ENCODE measurements at places on chromosomes 1 and 21.

DNA sequence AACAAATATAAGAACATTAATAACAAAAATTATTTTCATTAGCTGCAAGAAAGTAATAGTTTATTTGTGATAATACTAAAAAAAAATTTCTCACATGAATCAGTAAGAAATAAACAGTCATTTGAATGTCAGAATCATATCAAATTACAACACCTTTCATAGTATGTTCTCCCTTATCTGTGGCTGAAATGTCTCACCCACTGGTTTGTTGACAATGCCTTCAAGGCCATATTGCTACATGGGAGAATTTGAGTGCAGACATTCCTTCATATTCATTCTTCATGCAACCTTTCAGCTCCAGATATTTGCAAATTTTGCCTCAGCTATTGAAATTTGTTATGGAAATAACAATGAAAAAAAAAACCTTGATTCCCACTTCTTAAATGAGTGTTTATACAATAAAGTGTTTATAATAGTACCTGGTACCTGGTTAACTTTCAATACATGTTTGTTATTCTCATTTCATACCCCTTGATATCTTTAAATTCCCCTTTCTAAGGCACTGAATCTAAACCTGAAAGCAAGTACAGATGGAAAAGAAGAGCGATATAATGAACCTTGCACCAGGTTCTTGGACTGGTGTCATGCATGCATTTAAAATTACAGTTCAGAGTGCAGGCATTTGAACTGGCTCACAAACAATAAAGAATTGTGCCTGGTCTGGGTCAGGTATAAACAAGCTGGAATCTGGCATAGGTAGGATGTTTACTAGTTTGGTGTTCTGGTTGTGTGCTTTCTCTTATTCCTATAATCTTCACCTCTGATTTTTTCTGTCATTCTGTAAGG lies 242.2 kb upstream of the ADGRL2 start:
- no peak for DNase-seq

- no peak for DNase-seq
Measured at GRCh38 chr1:70360321-70360720, 5.8 kb upstream of the ANKRD13C start.

- DNase-seq, result no peak
Measured at GRCh38 chr1:203555076-203555475, 61.1 kb downstream of the OPTC start.

DNA sequence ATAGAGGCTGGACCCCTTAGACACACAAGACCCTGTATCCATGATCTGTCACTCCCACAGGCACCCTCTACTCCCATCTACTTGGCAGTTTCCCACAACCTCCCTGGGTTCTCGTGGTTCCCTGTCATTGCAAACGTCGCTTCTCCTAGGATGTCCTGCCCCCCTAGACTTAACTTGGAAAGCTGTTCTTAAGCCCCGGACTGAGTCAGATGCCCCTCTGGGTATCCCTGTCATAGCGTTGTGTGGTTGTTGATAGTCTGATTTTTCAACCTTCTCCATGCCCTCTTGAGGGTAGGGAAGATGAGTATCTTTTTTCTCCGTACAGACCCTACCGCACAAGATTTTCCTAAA lies 11.8 kb downstream of the RCC1 start:
- DNase-seq, result no peak

DNA sequence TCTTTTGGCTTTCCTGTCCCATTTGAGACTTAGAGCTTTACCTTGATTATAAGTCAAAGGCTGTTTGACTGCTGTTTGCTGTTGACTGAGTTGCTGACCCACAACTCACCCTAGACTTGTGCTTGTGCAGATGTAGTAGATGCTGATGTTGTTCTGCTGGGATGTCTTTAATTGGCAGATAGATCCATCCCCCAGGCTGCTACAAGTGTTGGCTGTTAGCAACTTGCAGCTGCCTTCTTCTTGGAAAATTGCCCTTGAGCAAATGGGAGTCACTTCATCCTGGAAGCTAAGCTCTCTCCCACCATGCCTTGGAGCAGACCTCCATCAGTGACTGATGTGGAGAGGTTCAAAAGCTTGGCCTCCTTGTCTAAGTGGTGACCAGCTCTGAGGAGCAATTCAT lies 139.3 kb upstream of the KIAA0040 start:
- no peak for DNase-seq

DNA sequence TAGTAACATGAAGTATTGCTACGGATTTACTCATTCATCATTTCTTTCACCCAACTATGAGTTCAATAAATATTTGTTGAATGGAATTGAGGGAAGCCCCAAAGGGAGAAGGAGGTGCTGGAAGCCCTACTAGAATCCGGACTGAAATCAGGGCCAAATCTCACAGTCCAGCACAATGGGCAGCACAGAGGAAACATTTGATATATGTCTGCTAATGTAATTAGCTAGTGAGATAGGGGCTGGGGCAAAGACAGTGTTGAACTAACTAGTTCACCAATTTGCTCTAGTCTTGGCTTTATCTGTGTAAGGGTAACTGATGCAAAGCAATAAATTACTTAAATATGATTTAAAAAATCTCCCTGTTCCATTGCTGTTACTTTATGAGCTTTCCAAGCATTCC lies 26.1 kb upstream of the SLC30A1 start:
- DNase-seq, result no peak

- no peak for DNase-seq
Measured at GRCh38 chr1:152761609-152762213, 3.9 kb downstream of the KPRP start.

- no peak for DNase-seq
Measured at GRCh38 chr1:47224676-47225399, 7.2 kb downstream of the TAL1 start.

DNA sequence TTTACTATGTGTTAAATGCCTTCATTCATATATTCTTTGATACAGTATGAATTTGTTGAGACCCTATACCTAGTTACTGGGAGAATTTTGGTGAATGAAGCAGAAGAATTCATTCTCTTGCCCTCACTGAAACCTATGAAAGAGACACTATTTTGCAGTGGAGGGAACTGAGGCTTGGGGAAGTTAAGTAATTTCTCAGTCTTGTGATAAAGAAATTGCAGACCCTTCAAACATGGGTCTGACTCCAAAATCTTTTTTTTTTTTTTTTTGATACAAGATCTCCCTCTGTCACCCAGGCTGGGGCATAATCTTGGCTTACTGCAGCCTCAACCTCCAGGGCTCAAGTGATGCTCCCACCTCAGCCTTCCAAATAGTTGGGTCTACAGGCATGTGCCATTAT lies 132.1 kb downstream of the DNM3 start:
- no peak for DNase-seq

- no peak for DNase-seq
Measured at GRCh38 chr1:92544756-92545165, 58.0 kb upstream of the GFI1 start.

- no peak for DNase-seq
Measured at GRCh38 chr1:35029761-35030160, 2.0 kb downstream of the ZMYM6 start.

DNA sequence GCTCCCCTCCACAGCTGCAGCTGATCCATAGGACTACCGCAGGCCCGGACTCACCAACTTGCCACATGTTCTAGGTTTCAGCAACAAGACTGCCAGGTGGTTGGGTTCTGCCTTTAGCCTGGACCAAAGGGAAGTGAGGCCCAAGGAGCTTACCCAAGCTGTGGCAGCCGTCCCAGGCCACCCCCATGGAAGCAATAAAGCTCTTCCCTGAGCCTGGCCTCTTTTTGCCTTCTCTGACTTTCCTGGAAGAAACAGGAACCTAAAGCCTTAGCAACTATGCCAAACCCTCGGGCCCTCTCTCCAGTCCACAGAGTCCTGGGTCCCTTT lies 2.7 kb upstream of the ARTN start:
- no peak for DNase-seq

- no peak for DNase-seq
Measured at GRCh38 chr1:198734323-198735008, 95.6 kb downstream of the PTPRC start.

DNA sequence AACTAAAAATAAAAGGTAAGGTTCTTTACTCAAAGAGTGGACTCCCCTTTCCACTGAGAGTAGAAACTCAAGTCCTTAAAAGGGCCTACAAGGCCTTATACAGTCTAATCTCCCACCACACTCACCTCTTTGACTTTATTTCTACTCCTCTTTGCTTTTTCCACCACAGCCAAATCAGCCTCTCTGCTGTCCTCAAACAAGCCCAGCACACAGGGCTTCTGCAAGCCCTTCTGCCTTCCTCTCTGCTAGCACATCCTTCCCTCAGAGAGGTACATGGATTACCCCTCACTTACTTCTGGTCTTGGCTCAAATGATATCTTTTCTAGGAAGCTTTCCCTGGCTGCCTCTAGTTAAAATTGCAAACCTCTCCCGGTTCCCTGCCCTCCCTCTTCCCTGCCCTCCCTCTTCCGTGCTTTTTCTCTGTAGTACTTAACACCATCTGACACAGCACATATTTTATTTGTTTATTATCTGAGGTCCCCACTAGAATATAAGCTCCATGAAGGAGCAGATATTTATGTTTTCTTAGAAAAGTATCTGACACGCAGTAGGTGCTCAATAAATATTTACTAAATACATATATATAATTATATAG lies 1.7 kb downstream of the LYST start:
- DNase-seq, result no peak

- DNase-seq, result no peak
Measured at GRCh38 chr1:184447651-184448185, 60.9 kb downstream of the C1orf21 start.

DNA sequence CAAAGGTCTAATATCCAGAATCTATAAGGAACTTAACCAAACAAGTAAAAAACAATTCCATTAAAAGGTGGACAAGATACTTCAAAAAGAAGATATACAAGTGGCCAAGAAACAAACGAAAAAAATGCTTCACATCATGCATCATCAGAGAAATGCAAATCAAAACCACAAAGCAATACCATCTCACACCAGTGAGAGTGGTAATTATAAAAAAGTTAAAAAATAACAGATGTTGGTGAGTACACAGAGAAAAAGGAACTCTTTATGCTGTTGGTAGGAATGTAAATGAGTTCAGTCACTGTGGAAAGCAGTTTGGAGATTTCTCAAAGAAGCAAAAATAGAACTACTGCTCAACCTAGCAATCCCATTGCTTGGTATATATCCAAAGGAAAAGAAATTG lies 218.6 kb downstream of the SLC44A5 start:
- DNase-seq, result no peak

DNA sequence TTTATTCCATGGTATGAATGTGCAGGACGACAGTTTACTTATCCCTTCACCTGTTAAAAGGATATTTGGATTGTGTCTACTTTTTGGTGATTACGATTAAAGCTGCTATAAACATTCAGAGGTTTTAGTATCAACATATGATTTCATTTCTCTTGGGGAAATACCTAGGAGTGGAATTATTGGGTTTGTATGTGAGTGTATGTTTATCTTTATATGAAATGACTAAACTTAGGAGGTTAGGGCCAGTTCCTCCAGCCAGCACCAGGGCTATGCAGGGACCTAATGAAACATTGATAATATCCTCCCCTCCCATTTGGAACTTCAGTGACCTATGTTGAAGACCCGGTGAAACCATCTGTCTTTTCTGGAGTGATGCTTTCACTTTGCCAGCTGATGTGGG lies 13.8 kb downstream of the TMEM51 start:
- no peak for DNase-seq

DNA sequence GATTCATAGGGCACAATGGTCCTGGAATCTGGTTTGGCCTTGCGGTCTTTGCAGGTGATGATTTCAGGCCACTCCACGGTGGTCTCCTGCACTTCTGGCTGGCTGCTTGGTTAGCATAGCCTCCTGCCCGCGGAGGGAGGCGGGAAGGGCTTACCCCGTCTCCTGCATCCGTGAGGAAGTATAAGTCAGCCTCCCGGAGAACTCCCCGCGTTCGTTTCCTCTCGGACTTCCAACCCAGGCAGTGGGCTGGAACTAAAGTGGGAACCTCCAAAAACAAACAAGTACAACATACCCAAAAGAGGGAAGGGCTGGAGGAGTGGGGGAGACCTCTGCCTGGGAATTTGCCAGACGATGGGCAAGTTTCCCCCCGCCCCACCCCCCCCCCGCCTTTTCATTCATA lies 939 bp upstream of the CCN1 start:
- DNase-seq, result no peak

- no peak for DNase-seq
Measured at GRCh38 chr1:232980986-232981560, 30.7 kb downstream of the NTPCR start.

- no peak for DNase-seq
Measured at GRCh38 chr21:39849014-39849655, 18.1 kb upstream of the PCP4 start.

GRCh38 chr1:48019714-48020315 lies 22.6 kb upstream of the TRABD2B start:
- no peak for DNase-seq

DNA sequence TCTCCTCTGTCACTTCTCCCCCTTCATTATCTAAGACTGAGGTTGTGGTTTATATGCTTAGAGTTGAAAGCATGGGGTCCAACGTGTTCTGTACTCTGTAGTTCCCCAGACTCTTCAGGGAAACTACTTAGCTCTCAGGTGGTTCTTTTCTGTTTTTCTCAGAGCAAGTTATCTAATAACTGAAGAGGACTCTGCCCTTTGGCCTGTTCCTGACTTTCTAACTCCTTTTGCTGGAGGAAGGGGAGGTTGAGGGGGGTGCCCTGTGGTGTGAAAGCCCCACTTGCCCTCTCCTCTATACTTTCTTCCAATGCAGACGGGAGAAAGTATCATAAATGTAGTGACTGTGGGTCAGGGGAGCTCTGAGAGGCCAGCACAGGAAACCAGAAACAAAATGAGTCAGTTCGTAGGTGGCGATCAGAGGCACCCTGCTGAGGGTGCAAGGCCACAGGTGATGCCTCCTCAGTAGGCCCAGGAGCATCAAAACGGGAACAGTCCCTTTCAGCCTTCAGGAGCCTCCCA lies 5.0 kb downstream of the SLC25A44 start:
- no peak for DNase-seq

- no peak for DNase-seq
Measured at GRCh38 chr1:197140121-197140520, 6.3 kb downstream of the ASPM start.

GRCh38 chr1:236893626-236894545 lies 98.8 kb downstream of the MTR start:
- DNase-seq, result no peak

DNA sequence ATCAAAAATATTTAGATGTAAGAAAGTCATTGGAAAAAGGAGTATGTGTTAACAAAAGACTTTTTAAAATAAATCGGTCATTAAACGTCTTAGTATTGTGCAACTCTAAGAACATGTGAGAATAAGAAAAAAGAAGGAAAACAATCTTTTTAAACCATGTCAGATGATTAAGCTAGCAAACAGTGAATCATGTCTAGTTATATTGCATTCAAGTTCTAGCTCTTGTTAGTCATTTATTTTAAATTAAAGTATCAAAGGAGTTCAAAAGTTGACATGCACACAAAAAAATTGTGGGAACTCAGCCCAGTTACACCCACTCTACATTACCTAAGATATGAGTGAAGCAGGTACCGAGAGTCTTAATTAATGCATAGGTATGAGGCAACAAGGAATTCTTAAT lies 9.8 kb downstream of the FRRS1 start:
- no peak for DNase-seq

GRCh38 chr1:185573677-185574076 lies 160.5 kb upstream of the HMCN1 start:
- DNase-seq, result no peak

DNA sequence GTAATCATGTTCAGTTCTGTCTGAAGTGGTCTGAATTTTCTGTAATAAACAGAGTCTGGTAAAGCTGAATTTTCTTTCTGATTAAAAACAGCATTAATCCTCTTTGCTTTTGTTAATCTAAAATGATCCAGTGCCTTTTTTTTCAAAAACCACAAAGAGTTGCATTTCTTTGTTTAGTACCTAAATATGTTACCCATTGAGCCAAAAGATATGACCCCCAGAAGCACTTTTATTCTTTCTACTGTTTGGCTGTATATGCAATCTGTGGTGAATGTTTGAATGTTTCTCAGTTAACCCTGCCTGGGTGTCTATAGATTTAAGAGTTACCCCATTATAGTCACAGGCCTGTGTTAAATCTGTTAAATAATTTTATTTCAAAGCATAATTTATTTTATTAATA lies 394.8 kb downstream of the PTPRC start:
- no peak for DNase-seq
